ENCODE measurements at places on chromosomes 5 and 9. TPM values are rescaled to one million over a fixed set of nuclear protein-coding genes. Genes with fewer than 3 reads are reported as not detected.

DNA sequence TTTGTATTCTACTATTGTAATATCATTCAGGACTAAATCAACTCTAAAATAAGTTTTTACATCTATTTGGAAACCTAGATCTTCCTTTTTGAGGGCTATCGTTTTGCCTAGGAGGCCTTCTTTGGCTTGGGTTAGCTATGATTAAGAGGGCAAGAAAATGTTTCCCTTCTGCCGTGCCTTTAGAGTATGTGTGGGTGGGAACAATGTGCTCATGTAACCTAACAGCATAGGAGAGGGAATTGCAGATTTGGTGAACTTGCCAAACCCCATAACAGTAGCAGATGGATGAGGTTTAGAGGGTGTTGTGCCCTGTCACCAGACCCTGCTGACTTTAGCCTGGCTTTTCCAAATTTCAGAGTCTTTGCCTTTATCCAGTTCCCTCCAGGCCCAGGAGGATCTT, 339.0 kb downstream of the ADGRV1 start:
- DNase-seq: no peak

DNA sequence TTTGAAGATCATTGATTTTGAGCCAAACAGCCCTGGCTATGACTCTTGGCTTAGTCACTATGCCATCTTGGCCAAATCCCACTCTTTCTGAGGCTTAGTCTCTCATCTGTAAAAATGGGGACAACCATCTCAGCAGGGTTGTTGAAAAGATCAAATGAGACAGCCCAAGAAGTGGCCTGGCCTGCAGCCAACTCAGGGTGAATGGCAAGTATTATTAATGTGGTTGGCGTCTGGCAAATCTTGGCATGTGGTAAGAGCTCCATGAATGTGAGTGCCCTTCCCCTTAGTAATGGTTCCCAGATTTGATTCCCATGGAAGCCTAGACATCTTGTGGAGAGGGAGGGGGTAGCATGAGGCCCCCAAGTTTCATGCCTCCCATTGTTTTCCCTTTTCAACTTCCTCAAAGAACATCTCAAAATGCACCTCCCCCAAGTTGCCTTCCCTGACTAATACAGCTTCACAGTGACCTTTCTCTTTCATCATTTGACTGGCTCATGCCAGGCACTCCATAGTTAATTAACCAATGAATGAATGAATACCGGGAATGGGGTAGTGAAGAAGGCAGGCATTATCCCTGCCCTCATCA, 11.8 kb upstream of the TGFBI start:
- no peak for DNase-seq

DNA sequence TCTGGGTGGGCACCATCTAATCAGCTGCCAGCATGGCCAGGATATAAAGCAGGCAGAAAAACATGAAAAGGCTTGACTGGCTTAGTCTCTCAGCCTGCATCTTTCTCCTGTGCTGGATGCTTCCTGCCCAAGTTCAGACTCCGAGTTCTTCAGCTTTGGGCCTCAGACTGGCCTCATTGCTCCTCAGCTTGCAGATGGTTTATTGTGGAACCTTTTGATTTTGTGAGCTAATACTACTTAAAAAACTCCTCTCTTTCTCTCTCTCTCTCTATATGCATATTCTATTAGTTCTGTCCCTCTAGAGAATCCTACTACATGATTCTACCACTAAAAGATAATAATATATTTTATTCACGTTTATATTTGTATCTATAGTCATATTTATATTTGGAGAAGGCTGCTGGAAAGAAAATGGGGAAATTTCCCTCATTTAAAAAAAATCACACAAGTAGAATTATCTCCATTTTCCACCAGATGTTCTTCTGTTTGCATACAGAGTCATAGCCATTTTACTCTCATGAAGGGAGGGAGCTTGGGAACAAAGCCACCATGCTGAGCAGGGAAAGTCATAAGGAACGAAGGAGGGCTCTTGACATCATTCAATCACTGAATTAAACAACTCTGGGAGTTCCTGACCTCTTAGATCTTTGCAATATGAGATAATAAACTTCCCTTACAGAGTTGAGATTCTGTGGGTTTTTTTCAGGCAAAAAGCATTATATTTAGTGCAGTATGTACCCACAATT, 1137.4 kb upstream of the CDH18 start:
- DNase-seq: no peak

GRCh38 chr9:19720377-19720776, 68.5 kb downstream of the SLC24A2 start:
- DNase-seq: no peak

DNA sequence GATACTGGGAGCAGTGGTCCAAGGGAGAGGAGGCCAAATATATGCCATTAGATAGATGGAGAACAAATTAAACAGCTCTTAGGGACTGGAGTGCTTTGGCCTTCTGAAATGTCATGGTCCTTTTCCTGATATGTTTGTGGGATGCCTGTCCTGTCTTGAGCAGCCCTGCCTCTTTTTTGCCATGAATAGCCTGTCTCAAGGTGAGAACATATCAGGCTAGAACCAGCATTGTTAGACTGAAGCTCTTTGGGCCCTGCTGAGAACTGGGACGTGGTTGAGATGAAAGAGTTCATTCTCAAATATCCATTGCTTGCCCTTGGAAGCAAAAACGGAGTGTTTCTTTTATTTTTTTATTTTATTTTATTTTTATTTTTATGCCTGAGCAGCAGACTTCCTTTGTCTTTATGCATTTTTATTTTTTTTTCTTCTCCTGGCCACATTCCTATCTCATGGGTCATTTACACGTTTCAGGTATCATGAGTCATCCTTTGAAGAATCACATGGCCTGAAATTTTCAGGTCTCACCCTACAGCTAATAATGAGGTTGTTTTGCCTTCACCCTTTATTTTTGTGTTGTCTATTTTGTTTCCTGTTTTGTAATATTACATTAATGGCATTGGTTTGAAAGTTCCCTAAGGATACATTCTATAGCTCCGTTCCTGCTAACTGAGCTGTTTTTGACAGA, 371.4 kb downstream of the PSAT1 start:
- no peak for DNase-seq

The NR2F1 gene
- total RNA-seq: 6.2 TPM

- DNase-seq: no peak
Observed at GRCh38 chr5:169893010-169893409, 87.3 kb downstream of the INSYN2B start.

- no peak for DNase-seq
Observed at GRCh38 chr9:121998513-121999049, 94.5 kb downstream of the TTLL11 start.
